MV-4-11 (cell line): ENCODE measurements at places on chromosomes 12 and 14.

- peak; percentile 87 for DNase-seq
These were observed 93.9 kb downstream of the FAR2 start for GRCh38 chr12:29242921-29243431.

GRCh38 chr12:93686572-93687356 is 9.6 kb downstream of the CRADD start:
- no peak for DNase-seq

DNA sequence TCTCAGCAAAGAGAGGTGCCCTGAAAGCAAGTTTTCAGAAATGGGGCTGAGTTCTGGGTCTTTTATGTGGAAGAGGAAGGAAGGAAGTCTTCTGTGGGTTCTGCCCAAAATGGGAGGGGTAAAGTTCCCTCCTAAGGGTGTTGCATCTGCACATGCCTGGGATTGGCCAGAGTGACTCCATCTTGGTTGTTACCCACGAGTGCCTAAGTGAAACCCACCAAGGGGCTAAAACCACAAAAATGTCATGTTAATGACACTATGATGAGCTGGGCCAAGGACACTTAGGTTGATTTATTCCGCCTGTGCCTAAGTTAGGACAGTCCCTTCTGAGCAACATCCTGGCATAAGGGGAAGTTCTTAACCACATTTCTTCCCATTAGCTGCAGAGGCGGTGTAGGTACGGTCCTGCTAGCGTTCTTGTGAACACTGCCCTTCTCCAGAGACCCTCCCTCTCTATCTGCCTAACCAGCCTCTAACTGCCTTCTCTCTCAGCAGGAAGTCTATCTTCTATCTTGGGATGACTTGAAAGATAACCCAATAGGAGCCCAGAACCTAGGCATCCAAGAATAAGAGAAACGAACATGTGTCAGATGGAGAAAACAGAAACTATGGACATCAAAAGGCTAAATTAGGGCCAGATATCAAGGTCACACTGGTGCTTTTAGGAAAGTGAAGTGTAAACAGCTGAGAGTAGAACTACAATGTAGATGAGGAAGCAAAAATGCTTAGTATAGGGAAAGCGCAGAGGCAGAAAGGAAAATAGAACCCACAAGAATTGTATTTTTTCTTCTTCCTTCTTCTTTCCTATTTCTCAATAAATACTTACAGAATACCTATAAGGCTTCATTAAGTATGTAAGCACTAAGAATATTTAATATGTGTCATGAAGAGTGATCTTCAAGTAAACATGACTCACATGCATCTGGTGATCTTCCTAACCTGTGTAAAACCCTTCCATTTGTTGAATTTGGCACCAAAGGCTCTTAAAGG is 104.2 kb upstream of the AMN1 start:
- peak; percentile 98 for DNase-seq

DNA sequence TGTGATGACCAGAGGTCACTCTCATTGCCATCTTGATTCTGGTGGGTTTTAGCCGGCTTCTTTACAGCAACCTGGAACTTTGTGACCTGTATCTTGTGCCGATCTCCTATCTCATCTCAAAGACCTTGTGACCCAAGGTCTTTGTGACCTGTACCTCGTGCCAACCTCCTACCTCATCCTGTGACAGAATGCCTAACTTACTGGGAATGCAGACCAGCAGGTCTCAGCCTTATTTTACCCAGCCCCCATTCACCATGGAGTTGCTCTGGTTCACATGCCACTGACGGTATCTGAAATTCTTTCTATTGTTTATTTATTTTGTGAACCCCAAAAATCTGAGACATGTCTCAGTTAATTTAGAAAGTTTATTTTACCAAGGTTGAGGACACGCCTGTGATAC is 7.4 kb upstream of the HSPB8 start:
- no peak for DNase-seq
